ENCODE measurements at places on chromosomes 11 and 22. TPM values are rescaled to one million over a fixed set of nuclear protein-coding genes. Genes with fewer than 3 reads are reported as not detected.

The OR10A2 gene
- not detected for polyA plus RNA-seq

The GGTLC3 gene
- polyA plus RNA-seq, result not detected

The ZNF215 gene
- polyA plus RNA-seq, result 0.53 TPM

The RAPSN gene
- polyA plus RNA-seq, result 126 TPM

GRCh38 chr22:47163856-47164513, 401.5 kb downstream of the TBC1D22A start:
- DNase-seq, result no peak

- DNase-seq, result no peak
Measured at GRCh38 chr11:36345084-36345511, 49.0 kb downstream of the PRR5L start.
